Right lobe of liver (tissue), 6 donors: ENCODE measurements at places on chromosomes 3 and 15.

- no peak for DNase-seq
Measured at GRCh38 chr15:42165106-42165505, 8.7 kb upstream of the PLA2G4F start.

GRCh38 chr15:45088801-45089711 is 24.9 kb downstream of the DUOX2 start:
- no peak for DNase-seq

DNA sequence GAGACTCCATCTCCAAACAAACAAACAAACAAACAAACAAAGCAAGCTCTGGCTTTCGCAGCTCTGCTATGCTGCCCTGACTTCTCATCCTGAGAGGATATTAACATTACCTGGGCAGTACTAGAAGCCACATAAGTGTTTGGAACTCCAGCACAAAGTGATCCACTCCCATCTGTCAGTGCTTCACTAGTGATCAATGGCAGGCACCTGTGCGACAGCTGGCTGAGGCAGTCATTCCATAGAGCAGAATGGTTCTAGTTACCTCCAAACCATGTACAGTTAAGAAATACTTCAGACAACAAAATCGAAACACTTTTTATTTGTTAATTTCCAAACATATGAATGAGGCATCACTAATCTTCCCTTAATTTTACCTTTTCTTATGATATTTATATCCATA is 2.8 kb upstream of the MB21D2 start:
- no peak for DNase-seq

GRCh38 chr3:21062831-21063294 is 688.1 kb downstream of the ZNF385D start:
- DNase-seq = no peak

DNA sequence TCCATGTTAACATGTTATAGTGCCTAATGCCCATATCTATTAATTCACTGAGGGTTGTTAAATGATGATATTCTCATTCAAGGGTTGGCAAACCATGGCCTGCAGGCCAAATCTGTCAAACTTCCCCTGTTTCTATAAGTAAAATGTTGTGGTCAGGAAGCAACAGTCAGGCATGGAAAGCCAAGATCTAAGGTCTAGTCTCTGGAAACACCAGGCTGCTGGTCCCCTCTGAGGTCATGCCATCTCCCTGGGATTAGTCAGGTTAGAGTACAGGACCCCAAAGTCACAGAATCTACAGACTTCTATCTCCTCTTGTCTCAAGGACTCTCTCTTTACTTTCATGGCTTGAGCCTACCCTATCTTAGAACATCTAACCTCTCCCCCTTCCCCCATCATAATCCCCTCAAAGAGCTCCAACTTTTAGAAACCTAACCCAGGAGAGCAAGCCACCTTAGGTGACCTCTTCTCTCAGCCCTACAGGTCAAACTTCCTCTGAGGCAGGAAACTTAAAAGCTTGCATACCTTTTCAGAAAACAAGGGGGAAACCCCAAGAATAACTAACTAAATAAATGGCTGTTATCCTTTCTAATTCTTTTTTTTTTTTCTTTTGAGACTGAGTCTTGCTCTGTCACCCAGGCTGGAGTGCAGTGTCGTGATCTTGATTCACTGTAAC is 15.3 kb upstream of the HERC1 start:
- DNase-seq = no peak

DNA sequence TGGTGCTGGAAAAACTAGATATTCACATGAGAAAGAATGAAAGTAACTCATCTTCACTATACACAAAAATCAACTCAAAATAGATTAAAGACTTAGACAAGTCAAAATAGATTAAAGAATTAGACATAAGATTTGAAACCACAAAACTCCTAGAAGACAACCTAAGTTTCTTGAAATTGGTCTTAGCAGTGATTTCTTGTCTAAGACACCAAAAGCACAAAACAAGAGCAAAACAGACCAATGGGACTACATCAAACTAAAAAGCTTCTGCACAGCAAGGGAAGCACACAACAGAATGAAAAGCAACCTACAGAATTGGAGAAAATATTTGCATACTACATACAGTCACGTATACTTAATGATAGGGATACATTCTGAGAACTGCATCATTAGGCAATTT is 6.5 kb upstream of the VPS39 start:
- no peak for DNase-seq

DNA sequence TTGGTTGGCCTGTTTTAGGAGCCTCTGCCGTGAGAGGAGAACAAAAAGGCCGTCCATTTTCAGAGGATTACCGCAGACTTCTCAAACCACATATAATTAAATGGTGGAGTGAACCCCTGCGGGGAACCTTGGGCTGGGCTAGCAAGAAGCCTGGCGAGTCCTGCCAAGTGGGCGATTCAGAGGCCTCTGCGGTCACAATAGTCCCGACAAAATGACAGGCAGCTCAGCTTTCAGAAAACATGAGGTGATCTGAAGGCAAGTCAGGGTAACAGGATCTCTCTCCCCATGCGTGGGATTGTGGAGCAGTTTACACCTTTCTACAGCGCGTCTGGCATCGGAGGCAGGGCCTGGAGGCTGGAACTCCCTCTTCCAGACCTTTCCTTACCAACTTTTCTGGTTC is 134.8 kb downstream of the ASB7 start:
- no peak for DNase-seq
